ENCODE measurements at places on chromosomes 6 and 20.

DNA sequence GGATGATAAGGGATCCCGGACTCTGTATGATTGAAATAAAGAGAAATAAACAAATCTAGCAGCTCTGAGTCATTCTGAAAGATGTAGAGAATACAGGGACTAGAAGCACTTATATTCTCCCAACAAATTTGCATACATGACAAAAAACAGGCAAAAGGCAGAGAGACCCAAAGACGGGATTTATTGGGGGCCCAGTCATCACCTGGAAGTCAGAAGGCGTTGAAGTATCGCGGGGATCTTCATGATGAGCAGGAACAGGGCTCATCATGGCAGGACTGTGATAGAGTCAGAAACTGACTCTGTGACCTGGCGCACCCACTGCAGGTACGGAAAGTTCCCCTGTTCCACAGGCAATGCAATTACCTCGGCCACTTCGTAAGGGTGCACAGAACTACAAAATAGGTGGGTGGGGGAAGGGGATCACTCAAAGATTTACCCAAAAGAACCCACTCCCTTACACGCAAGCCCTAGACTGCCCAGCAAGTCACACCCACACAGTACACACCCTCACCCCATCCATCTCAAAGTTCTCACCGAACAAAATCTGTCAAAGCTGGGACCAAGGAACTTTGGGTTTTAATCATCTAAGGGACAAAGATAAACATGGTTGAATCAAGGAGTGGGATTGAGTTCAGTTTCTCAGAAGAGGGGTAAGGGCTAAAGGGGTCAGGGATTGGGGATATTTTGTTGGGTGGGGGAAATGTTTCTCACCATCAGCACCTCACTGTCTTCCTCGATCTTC, 1.4 kb downstream of the CUTA start:
- no peak for DNase-seq

- DNase-seq, result no peak
Measured at GRCh38 chr6:116244284-116244683, 9.6 kb downstream of the TSPYL4 start.

DNA sequence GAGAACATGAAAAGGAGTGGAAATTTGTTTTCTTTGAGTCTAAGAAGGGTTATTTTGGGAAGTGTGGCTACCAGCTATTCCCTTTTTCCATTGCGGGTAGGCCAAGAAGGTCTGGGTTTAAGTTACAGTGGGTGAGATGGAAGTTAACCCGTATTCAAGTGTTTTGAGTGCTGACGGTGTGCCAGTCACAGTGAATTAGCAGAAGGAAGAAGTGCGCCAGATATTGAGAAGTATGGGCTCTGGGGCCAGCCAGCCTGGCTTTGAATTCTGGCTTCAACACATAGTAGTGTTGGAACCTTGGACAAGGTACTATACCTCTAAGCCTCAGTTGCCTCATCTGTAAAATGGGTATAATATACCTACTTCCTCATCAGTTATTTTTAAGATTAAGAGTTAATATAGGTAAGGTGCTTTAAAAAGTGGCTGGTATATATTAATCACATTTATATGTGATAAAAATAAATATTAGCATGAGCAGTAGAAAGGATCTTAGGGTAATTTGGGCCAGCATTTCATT, 16.3 kb downstream of the ZNF76 start:
- DNase-seq, result no peak

DNA sequence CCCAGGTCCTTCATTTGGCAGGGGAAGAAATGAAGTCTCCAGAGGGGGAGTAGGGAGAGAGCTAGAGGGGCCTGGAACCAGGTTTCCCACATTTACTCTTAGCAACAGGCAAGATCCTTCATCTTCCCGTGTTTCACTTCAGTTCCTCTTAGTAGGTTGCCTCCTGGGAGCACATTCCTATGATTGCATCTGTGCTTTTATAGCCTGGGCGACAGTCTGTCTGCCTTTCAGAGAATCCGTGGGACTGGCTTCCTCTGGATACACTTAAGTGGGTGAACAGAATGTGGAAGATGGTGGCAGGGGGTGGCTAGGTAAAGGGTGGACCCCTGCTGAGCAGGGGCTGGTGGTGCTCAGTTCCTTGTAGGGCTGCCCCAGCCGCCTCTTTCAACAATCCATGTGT, 33.4 kb downstream of the STK35 start:
- DNase-seq, result no peak

- DNase-seq, result no peak
Measured at GRCh38 chr6:16909658-16910360, 148.5 kb upstream of the ATXN1 start.

- peak; percentile 89 for DNase-seq
Measured at GRCh38 chr6:43926634-43927531, 156.9 kb downstream of the VEGFA start.

DNA sequence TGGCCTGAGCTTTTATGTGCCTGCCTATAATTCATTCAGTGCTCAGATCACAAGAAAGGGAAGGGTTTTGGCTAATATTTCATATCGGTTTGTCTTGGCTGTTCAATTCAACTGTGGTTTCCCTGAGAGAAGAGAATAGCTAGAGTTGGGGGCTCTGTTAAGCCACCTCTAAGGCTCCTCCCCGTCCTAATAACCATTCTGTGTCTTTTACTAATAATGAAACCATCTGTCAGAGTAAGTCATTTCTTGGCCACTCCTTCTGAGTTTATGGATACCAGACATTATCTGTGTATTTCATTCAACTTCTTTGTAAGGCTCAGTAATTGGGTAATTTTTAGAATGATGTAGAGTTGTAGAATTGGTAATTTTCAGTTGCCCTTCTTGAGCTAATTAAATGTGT, 5.2 kb downstream of the STX11 start:
- DNase-seq, result no peak

GRCh38 chr6:23754197-23754596, 371.8 kb upstream of the NRSN1 start:
- no peak for DNase-seq

GRCh38 chr6:167764215-167764614, 62.5 kb upstream of the AFDN start:
- DNase-seq, result no peak

DNA sequence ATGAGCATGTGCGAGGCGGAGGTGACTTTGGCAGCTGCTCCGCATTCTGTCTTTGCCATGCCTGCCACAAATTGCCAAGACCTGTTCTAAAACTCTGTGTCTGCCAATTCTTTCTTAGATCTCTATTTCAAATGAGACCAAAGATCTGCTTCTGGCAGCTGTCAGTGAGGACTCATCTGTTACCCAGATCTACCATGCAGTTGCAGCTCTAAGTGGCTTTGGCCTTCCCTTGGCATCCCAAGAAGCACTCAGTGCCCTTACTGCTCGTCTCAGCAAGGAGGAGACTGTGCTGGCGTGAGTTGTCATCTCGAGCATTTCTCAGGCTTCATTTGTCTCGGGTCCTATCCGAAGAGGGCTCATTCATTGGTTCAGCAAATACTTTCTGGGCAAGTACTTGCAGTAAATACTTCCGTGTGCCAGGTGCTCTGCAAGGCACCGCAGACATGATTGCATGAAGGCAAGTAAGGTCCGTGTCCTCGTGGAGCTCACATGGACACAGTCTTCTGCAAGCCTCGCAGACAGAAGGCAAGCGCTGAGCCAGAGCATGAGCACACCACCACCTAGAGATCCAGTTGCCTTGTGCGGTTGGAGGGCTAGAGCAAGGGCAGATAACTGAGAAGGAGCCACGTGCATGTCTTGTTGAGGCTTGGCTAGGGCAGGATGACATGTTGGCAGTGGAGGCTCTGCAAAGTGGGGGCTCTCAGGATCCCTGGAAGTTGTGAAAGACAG, 19.7 kb upstream of the MROH8 start:
- no peak for DNase-seq

DNA sequence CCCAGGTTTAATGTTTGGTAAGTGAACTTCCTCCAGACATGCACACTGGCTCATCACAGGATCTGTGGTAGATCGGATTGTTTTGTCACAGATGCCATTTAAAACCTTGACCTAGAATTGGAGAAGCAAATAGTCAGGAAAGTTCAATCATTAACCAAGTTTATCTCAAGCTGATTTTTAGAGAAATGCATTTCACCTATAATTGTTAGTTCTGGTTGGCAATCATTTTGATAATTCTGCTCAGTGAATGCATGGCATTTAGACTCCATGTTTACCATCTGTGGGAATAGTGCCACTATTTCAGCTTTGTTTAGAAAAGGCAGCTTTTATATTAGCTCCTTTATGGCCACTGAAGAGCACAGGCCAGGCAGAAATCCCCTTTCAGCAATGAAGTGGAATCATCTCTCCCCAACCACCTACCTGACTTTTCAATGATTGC, 73.9 kb upstream of the IPCEF1 start:
- DNase-seq, result no peak

DNA sequence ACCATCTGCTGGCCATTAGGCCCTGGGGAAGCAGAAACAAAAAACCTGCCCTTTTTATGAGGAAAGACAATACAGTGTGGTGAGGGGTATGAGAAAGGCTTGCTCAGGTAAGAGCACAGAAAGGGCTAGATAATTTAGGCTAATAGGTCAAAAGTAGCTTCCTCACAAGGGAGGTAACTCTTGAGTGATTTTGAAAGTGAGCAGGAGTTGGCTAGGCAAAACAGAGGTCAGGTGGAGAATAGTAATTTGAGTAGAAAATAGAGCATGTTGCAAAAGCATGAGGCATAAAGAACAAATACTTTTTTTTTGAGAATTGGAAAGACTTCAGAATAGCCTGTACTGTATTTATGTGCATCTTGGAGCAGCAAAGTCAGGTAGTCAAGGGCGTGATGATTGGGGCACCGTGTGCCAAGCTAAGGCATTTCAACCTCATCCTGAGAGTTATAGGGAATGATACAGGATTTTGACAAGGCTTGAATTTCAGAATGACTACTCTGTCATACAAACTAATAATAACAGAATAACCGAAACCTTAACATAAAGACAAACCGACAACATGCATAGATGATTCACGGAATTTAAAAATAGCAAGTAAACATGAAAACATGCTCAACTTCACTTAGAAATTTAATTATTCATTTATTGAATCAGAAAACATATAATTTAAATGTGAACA, 123.0 kb upstream of the ENPP5 start:
- DNase-seq, result no peak

DNA sequence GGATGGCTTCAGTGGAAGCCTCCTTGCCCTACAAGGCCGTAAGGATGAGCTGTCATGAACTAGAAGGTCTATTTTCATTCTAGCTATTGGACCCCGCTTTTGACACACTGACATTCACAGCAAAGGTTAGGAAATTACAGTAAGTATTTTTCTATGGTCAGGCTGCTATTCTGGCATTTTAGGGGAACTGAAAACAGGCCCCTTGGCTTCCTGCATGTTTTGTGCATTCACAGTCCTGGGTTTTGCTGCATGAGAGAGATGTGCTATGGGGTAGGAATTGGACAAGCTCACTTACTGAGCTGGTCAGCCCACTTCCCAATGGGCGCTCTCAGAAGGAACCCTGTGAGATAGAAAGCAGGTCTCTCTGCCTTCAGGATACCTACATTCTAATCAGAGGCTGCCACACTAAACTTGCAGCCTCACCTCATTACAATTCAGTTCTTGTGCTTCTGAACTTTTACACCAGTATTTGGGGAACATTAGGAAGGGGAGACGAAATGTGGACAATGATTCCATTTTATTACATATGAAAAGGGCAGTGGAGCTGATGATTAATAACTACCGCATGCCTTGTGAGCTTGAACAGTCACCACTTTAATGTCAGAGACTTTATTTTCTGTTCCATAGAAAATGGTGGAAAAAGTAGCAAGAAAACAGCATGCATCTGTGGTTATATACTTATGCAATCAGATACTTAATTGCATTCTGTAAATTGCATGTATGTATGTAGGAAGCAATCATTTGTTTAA, 86.6 kb upstream of the TAB2 start:
- DNase-seq, result no peak

DNA sequence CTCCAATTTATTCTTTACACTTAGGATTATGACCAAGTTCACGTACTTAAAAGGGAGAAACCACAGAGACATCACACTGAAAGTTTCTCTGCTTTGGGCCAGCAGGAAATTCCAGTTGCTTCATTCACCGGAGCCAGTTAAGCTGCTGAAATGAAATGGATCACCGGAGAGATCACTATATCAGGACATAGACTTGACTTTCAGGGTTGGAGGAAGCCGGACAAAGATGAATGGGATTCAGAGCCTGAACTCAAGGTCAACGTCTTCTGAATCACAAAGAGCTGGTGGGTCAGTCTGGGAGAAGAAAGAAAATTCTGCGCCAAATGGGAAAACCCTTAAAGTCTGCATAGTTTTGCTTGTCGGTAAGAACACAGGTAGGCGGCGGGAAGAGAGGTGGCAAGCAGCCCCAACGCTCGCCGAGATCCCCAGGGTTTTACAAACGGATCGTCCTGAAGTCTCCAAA, 81.9 kb upstream of the CCDC28A start:
- peak; percentile 43 for DNase-seq

- DNase-seq, result no peak
Measured at GRCh38 chr20:18712882-18713281, 100.7 kb upstream of the SCP2D1 start.

GRCh38 chr6:32855467-32856174, 1.6 kb downstream of the PSMB9 start:
- no peak for DNase-seq
